ENCODE measurements at places on chromosomes 5 and 9. TPM values are rescaled to one million over a fixed set of nuclear protein-coding genes. Genes with fewer than 3 reads are reported as not detected.

The SPINK6 gene
- not detected for total RNA-seq

The LCN6 gene
- not detected for total RNA-seq

The GCNT4 gene
- total RNA-seq, result 1.8 TPM

The TOMM5 gene
- total RNA-seq, result 229 TPM

The ROR2 gene
- total RNA-seq, result 2.2 TPM

The ZNF346 gene
- 14.7 TPM for total RNA-seq

The INSL6 gene
- not detected for total RNA-seq

The NDST1 gene
- total RNA-seq, result 30.3 TPM

The GRIA1 gene
- total RNA-seq, result 1.4 TPM

The MEF2C gene
- 6.8 TPM for total RNA-seq

The TXNDC8 gene
- not detected for total RNA-seq

Measured in IMR-90 (cell line).